ENCODE measurements at places on chromosomes 2 and 18.

DNA sequence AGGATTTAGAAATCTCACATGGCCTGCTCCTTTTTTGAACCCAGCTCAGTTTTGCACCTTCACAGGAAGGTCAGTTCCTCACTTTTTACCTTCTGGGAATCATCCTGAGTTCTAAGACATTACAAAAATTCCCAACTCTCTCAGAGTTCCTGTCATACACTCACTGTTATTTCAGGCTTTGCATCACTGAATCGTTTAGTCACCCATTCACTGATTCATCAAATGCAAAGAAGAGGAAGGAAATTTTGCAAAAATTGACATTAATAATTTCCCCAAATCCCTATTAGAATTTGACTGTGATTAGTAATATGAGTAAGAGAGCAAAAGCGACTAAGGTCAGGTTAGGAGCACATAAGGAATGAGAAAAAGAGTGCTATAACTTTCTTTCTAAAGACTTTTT, 197.5 kb downstream of the PDE1A start:
- DNase-seq: no peak

- no peak for DNase-seq
Observed at GRCh38 chr2:120231564-120231973, 8.4 kb upstream of the TMEM185B start.

GRCh38 chr2:43135583-43135982, 90.8 kb downstream of the ZFP36L2 start:
- no peak for DNase-seq

GRCh38 chr2:216715402-216715974, 20.1 kb upstream of the IGFBP5 start:
- no peak for DNase-seq

- DNase-seq: no peak
Observed at GRCh38 chr2:118223511-118223991, 135.3 kb downstream of the INSIG2 start.

- peak; percentile 20 for DNase-seq
Observed at GRCh38 chr18:35511833-35512232, 14.1 kb upstream of the INO80C start.

- DNase-seq: no peak
Observed at GRCh38 chr2:237670641-237671040, 43.3 kb downstream of the LRRFIP1 start.

GRCh38 chr2:149857344-149857743, 269.8 kb upstream of the MMADHC start:
- DNase-seq: no peak

- DNase-seq: no peak
Observed at GRCh38 chr2:234980451-234981187, 28.8 kb downstream of the SH3BP4 start.

GRCh38 chr2:90207454-90208058, 1516.1 kb downstream of the RPIA start:
- DNase-seq: no peak

DNA sequence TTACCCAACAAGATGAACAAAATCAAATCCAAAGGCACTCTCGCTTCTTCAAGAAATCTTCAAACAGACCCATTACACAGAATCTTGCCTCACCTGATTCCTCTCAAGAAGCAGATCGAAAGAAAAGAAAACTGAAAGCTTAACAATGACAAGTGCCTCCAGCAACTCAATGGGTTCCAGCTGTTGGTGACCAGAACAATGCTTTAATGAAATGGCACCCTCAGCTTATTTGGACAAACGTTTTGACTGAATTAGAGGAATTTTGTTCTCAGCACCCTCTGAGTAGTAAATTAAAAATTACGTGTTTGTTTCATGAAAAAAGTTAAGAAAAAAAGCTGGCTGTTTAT, 211.0 kb downstream of the ZNF521 start:
- DNase-seq: no peak

GRCh38 chr2:64582774-64583340, 58.7 kb downstream of the AFTPH start:
- DNase-seq: no peak

GRCh38 chr2:188986839-188987238, 12.7 kb downstream of the COL3A1 start:
- no peak for DNase-seq

- no peak for DNase-seq
Observed at GRCh38 chr2:104568247-104568646, 285.7 kb upstream of the POU3F3 start.

DNA sequence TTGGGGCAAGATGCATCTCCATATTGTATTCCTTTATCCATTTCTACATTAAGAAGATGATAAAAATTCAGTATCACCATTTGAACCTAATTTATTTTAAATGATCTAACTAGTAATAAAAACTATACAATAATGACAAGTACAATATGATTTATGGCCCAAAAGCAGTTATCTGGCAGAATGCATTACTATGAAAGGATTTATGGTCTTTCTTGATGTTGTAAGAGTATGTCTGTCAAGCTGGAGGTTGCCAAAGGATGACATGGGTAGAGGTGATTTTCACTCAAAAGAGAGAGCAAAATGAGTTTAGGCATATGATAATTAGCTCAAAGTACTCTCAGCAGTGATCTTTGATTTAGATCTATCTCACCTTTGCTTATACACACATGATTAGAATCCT, 54.2 kb upstream of the MAP2 start:
- no peak for DNase-seq

DNA sequence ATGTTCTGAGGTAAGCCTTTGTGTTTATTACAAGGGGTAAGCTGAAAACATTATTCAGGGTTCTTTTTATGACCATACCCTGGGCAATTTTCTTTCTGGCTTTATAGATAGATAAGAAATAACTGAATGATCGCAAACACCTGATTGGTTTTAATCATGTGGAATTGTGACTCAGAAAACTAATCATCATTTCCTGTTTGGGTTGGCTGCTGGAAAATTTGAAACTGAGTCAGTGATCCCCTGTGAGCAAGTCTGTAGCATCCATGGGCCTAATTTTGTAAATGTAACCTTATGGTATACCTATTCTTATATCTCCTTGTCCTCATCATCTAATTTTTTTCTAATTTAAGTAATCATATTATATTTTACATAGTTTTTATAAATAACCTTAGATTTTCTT, 34.3 kb downstream of the CCDC68 start:
- no peak for DNase-seq

DNA sequence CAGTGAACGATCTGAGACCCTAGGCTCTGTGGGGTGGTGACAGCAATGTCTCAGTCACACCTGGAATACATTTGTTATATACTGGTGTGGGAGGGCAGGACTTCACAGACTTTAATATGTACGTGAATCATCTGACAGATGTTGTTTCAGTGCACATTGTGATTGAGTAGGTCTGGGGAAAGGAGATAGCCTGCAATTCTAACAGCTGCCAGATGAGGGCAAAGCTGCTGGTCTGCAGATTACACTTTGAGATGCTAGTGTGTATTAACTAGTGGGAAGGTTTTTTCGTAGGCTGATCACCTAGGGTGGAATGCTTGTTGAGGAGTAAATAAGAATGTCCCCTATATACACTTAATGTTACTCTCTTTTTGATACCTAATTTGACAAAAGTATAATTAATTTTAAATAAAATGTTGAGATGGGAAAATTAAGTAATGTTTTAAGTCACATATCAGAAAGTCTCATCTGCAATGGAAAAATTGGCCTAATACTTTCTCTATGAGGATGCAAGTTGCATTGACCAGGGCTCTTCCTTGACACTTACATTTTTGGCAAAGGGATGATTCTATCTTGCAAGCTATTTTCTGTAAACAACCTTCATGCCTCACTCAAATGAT, 496.9 kb upstream of the HNMT start:
- DNase-seq: no peak

Data from hematopoietic multipotent progenitor cell treated with erythropoietin and hydrocortisone succinate and interleukin-3 and kit ligand, for 15 days (in vitro differentiated cells).